ENCODE measurements at places on chromosomes 4 and X. TPM values are rescaled to one million over a fixed set of nuclear protein-coding genes. Genes with fewer than 3 reads are reported as not detected.

SPANXA2 gene
- total RNA-seq: not detected

CT45A10 gene
- total RNA-seq: not detected

CHIC1 gene
- 3.9 TPM for total RNA-seq

UGDH gene
- 73.9 TPM for total RNA-seq

MCTS1 gene
- 50.7 TPM for total RNA-seq

RGS12 gene
- total RNA-seq: 18.7 TPM

USP17L26 gene
- total RNA-seq: not detected

Data from epithelial cell of alveolus of lung (primary cell).